ENCODE measurements at places on chromosomes 2 and 18.

GRCh38 chr2:160338901-160339685, 139.0 kb upstream of the ITGB6 start:
- DNase-seq = no peak

DNA sequence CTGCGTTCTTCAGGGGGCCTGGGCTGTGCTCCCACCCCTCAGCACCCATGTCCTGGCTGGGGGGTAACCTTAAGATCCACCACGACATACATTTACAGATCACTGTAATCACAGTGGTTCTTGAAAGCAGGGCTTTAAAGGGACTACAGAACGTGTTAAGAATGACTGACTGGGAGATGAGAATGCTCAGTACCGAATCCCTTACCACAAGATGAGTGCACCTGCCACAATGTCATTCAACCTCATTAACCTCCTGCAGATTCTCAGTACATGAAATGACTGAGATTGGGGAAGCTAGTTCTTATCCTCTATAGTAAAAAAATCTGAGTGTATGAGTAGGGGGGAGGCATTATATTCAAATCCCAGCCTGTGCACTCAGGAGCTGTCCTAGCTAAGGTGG, 10.5 kb upstream of the PIEZO2 start:
- no peak for DNase-seq

DNA sequence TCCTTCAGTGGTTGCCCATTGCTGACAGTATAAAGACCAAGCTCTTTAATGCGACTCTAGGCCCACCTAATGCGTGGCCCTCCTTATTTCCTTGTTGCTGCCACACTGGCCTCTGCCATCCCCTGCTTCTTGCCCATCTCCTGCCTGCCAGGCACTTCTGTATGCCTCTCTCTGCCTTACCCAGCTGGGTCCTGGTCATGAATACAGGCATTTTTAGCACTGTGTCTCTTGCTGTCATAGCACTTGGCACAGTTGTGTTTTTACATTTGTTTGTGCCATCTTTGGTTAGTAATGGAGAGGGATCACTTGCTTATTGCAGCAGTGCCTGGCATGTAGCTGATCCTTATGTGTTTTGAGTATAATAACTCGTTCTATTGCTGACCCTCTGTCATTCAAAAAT, 38.7 kb downstream of the MAP4K4 start:
- no peak for DNase-seq

- no peak for DNase-seq
Observed at GRCh38 chr2:228723599-228723998, 542.1 kb upstream of the SPHKAP start.

DNA sequence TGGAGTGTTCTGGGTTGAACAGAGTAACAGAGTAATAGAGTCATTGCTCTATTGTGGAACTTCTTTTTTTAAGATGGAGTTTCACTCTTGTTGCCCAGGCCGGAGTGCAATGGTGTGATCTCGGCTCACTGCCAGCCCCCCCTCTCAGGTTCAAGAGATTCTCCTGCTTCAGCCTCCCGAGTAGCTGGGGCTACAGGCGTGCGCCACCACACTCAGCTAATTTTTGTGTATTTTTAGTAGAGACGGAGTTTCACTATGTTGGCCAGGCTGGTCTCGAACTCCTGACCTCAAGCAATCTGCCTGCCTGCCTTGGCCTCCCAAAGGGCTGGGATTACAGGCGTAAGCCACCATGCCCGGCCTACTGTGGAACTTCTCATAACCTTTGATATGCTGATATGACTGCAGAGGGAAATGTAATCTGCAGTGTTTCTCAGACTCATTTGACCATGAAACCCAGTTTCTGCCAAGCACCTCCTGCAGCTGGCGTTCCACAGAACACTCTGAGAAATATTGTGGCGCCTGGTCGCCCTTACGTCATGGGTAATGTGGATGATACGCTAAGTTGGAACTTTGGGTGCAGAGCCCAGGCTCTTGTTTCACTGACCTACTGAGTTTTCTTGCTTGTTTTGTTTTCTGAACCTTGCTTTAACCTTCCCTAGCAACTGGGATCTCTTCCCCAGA, 213.8 kb downstream of the BCL2 start:
- DNase-seq = no peak

GRCh38 chr18:22342625-22343024, 75.1 kb downstream of the CTAGE1 start:
- no peak for DNase-seq

GRCh38 chr2:133666621-133667020, 98.4 kb upstream of the NCKAP5 start:
- no peak for DNase-seq

DNA sequence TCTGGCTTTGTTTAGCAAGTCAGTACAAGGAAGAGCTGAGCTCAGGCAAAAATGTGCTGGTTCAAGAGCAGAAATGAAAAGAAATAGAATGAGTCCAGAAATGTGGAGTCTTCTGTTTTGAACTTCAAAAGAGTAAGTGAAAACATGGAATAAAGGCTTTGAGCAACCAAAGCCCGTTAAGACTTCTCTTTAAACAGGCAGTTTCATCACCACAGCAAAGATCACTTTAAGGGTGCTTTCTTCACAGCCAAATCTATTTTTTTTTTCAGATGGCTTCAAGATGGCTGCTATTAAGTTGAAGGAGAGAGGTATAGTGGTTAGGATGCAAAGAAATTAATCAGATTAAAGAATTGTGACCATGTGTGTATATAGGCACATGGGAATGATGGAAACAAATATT, 2.0 kb upstream of the CHRNA1 start:
- DNase-seq = no peak

GRCh38 chr2:41992671-41993434, 55.0 kb upstream of the PKDCC start:
- DNase-seq = no peak

DNA sequence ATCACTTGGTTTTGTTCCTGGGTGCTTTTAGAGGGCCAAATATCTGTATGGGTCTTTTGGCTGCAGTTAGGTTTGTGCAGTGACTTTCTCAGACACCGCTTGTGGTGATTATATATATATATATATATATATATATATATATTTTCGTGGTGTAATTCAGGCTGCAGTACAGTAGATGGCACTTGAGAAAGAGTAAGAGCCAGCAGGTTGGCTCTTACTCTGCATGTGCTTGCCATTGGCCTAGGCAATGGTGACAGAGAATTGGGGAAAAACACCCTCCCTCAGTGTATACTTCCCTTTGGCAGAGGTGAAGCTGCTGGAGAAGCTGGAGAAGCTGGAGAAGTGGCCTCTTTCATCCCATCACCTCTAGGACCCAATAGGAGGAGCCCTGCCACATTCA, 22.2 kb upstream of the MYL1 start:
- no peak for DNase-seq

GRCh38 chr2:206701952-206702605, 16.1 kb downstream of the DYTN start:
- DNase-seq = no peak

DNA sequence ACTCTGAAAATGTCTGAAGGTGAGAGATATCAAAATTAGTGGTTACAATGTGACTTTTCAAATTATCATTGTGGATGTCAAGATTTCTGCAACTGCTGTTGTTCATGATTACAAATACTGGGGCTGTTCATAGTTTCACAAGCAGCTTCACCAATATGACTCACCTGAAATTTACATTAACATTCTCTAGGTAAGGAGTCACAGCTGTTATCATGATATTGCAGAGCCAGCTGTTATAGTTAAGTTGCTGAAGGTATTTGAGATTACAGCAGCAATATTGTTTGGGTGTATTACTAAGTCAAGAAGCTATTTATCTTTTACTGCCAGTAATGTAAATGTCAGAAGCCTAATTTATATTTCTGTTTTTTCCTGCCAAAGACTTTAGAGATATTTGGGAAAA, 140.0 kb downstream of the MC4R start:
- no peak for DNase-seq

DNA sequence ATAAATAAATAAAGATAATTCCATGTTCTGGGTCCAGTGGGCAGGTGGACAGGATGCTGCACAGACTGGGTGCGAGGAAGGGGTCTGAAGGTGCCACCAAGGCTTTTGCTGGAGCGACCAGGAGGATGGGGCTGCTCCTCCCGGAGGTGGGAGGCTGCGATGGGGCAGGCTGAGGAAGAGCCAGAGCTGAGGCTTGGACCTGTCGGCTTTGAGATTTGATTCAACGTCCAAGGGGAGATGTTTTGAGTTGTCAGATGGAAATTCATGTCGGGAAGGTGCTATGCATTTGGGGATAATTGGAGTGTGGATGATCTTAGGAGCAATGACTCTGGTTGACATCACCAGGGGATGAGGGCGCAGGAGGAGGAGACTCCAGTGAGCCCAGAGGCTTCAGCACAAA, 11.7 kb downstream of the ALLC start:
- DNase-seq = no peak

DNA sequence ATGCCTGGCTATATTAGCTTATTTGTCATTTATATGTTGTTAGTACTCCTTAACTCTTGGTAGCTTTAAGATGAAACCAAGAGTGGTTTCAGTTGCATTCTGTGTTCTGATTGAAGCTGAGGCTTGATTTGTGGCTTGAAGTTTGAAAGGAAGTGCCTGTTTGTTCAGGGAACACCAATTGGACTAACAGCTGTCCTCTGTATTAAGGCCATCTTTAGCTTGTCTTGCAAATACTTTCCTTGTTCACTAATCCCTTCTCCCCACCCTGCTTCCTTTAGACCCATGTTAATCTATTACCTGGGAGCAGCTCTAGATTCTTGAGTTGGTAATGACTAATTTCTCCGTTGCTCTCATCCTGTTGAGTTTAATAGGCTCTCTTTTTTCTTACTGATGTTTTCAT, 13.4 kb downstream of the ITGA6 start:
- DNase-seq = no peak

All from iPS DF 6.9 (cell line).